ENCODE measurements at places on chromosomes 13 and 19. TPM values are rescaled to one million over a fixed set of nuclear protein-coding genes. Genes with fewer than 3 reads are reported as not detected.

TYROBP gene
- total RNA-seq, result not detected

FKBP8 gene
- 288 TPM for total RNA-seq

CD22 gene
- total RNA-seq, result 0.21 TPM

COX7A1 gene
- total RNA-seq, result not detected

CLPTM1 gene
- total RNA-seq, result 44.9 TPM

CGB1 gene
- 1.00 TPM for total RNA-seq

TNFSF13B gene
- 0.11 TPM for total RNA-seq

TRPC4 gene
- 0.61 TPM for total RNA-seq

BICRA gene
- 3.5 TPM for total RNA-seq

MEF2B gene
- total RNA-seq, result 0.11 TPM

FOSB gene
- 1.1 TPM for total RNA-seq

GRCh38 chr19:2123682-2124387 is 27.1 kb downstream of the IZUMO4 start:
- H3K27me3 ChIP-seq, result no peaks in the 10 kb centered on the region
- H3K4me3 ChIP-seq, result no peak overlapping the region
- DNase-seq, result no peak
- peaks cover 76% of the 10 kb centered on the region for H3K36me3 ChIP-seq
- no peaks in the 10 kb centered on the region for H3K4me1 ChIP-seq

DNA sequence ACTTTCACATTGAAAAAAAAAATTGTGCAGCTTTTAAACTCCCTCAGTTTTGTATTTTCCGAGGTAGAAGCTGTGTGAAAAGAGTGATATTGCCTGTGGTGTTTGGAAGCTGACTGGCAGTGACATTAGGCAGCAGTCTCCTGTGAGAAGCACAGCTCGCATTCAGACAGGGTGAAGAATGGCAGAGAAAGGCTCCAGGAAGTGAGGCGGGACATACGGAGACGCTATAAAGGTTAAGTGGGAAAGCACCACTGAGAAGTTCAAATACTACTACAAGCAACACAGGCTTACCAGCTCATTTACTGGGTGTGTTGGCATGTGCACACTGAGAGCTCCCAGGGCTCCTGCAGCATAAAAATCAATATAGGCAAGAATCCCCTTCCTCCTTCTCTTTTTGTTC is 88.4 kb downstream of the RXFP2 start:
- H3K27me3 ChIP-seq, result no peaks in the 10 kb centered on the region
- no peaks in the 10 kb centered on the region for H3K36me3 ChIP-seq
- no peak overlapping the region for H3K4me3 ChIP-seq
- H3K4me1 ChIP-seq, result no peaks in the 10 kb centered on the region

DNA sequence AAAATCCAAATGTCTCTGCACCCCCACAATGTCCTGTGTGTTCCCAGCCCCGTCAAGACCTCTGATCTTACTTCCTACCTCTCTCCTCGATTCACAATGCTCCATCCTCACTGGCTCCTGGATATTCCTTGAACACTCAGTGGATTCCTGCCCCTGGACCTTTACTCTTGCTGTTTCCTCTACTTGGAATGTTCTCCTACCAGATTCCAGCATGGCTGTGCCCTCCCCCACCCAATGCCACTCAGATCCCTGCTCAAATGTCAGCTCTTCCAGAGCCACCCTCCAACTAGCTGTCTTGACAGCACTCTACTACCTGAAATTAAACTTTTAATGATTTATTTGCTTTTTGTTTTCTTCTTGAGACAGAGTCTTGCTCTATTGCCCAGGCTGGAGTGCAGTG is 107.4 kb downstream of the KLF5 start:
- H3K27ac ChIP-seq, result no peak overlapping the region
- H3K36me3 ChIP-seq, result no peaks in the 10 kb centered on the region
- no peak for DNase-seq
- peaks cover 20% of the 10 kb centered on the region for H3K4me1 ChIP-seq
- no peak overlapping the region for H3K4me3 ChIP-seq

DNA sequence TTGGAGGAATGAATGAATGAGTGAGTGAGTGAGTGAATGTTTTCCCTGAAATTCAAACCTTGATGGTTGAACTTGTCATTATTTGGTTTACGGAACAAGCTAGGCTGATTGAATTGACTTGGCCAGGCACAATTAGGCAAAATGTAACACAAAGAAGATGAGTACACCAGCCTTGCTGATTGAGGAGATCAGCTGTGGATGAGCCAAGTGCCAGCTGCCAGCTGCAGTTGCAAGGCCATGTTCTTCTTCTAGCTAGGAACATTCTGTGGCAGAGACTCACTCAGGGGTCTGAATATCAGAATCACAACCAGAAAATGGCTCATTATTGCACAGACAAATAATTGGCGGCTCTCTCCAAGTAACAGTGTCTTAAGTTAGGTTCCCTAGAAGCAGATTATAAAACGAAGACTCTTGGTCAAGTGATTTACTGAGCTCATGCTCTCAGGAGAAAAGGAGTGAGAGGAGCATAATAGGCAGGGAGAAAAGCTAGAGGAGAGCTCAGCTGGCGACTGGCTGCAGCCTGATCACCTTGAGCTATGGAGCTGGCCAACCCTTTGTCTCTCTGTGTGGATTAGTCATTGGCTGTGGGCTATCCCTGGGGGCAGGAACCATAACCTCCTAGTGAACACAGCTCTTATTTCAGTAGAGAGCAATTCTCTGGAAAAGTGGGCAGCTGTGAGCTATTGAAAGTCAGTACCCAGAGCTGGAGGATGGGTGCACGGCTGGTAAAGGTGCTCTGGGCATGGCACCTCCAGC is 225.3 kb upstream of the SERP2 start:
- no peaks in the 10 kb centered on the region for H3K36me3 ChIP-seq
- no peak overlapping the region for H3K4me3 ChIP-seq
- H3K4me1 ChIP-seq, result peaks cover 3% of the 10 kb centered on the region
- DNase-seq, result no peak
- no peak overlapping the region for H3K27ac ChIP-seq
- H3K27me3 ChIP-seq, result no peaks in the 10 kb centered on the region

DNA sequence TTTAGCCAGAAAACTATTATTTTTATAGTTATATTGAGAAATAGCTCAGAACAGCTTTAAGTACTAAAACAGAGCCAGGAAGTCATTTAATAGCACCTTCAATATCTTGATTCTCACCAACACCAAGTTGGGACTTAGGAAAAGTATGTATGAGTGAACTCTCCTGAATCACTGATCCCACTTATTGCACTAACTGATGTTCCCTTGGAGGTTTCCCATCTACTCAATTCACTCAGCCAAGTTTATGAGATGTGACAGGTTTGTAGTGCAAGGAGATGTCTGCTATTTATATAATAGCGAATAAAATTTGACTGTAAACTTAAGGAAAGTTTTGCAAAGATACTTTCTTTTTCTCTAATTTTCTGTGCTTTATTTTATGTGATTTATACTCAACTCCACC is 1147.6 kb upstream of the PCDH20 start:
- H3K4me3 ChIP-seq, result no peak overlapping the region
- H3K36me3 ChIP-seq, result no peaks in the 10 kb centered on the region
- H3K27ac ChIP-seq, result no peak overlapping the region
- no peak for DNase-seq
- no peaks in the 10 kb centered on the region for H3K4me1 ChIP-seq
- no peaks in the 10 kb centered on the region for H3K27me3 ChIP-seq

GRCh38 chr13:114143806-114144605 is 11.6 kb upstream of the RASA3 start:
- no peaks in the 10 kb centered on the region for H3K27me3 ChIP-seq
- H3K27ac ChIP-seq, result no peak overlapping the region
- no peaks in the 10 kb centered on the region for H3K4me1 ChIP-seq
- no peak for DNase-seq

DNA sequence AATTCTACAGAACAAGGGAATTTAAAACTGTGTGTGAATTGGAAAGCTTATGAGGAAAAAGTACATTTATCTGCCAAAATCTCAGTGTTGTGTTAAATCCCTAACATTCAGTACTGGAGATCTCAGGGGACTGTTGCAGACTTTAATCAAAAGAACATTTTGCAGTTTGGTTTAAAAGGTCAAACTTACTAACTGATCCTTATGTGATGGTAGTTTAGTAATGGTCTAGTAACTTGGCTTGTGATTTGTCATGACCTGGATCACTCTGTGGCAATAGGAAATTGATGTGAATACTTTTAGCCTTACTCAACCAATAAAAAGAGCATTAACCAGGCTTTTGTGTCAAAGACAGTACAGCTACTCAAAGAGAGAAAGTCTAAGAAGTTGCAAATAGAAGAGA is 862.1 kb upstream of the MIR17HG start:
- H3K4me3 ChIP-seq, result no peak overlapping the region
- H3K36me3 ChIP-seq, result no peaks in the 10 kb centered on the region
- no peak overlapping the region for H3K27ac ChIP-seq
- DNase-seq, result peak; percentile 5
- H3K4me1 ChIP-seq, result peaks cover 7% of the 10 kb centered on the region

GRCh38 chr13:25375727-25376358 is 4.1 kb downstream of the ATP8A2 start:
- H3K27ac ChIP-seq, result no peak overlapping the region
- no peak overlapping the region for H3K4me3 ChIP-seq
- DNase-seq, result no peak
- H3K27me3 ChIP-seq, result peaks cover 25% of the 10 kb centered on the region
- no peaks in the 10 kb centered on the region for H3K36me3 ChIP-seq

GRCh38 chr13:89401264-89401675 is 1730.1 kb downstream of the SLITRK5 start:
- no peaks in the 10 kb centered on the region for H3K4me1 ChIP-seq
- peak; percentile 1 for DNase-seq
- no peaks in the 10 kb centered on the region for H3K27me3 ChIP-seq
- no peaks in the 10 kb centered on the region for H3K36me3 ChIP-seq
- H3K27ac ChIP-seq, result no peak overlapping the region
- H3K4me3 ChIP-seq, result no peak overlapping the region

DNA sequence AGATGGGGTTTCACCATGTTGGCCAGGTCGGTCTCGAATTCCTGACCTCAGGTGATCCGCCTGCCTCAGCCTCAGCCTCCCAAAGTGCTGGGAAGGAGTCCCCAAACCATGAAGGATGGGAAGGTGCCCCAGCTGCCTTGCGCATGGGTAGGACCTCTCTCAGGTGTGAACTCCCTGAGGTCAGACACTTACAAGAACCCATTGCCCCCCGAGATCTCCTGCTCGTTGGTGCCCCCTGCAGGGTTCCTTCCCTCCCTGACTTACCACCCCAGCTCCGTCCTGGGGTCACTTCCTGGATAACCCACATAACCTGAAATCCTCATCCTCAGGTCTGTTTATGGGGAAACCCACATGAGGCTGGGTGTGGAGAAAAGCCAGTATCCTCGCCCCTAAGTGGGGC is 41.7 kb downstream of the UNC13A start:
- H3K27me3 ChIP-seq, result no peaks in the 10 kb centered on the region
- no peaks in the 10 kb centered on the region for H3K36me3 ChIP-seq
- no peak overlapping the region for H3K4me3 ChIP-seq
- H3K27ac ChIP-seq, result no peak overlapping the region
- H3K4me1 ChIP-seq, result no peaks in the 10 kb centered on the region

DNA sequence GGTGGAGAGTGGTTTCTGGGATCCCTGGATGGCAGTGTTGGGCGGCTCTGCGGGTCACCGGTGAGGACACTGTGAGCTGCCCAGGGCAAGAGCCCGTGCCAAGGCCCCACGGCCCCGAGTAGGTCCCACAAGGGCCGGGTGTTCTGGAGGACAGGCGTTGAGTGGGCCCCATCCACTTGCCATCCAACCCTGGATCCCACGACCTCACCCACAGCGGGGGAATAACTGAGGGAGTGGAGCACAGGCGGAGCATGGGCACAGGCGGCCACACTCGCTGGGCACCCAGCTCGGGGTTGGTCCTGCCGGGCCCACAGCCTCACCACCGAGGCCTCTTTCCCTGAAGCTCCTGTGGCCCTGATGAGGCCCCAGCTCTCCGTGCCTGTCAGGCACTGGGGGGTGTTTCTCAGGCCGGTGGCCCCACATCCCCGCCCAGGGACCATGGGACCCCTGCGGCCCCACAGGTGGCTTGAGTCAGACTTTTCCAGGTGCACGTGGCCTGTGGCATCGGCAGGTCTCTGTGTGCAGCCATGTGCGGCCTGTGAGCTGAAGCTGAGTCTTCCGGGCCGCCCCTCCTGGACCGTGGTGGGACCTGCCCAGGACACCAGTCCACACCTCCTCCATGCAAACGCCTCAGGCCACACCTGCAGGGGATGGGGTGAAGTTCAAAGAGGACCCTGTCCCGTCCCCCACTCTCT is 16.6 kb downstream of the TMEM255B start:
- peaks cover 28% of the 10 kb centered on the region for H3K27me3 ChIP-seq
- no peaks in the 10 kb centered on the region for H3K36me3 ChIP-seq
- H3K4me1 ChIP-seq, result peaks cover 11% of the 10 kb centered on the region
- DNase-seq, result no peak
- no peak overlapping the region for H3K4me3 ChIP-seq

- H3K36me3 ChIP-seq, result no peaks in the 10 kb centered on the region
- DNase-seq, result no peak
- no peak overlapping the region for H3K27ac ChIP-seq
- H3K4me3 ChIP-seq, result no peak overlapping the region
- peaks cover 31% of the 10 kb centered on the region for H3K4me1 ChIP-seq
- no peaks in the 10 kb centered on the region for H3K27me3 ChIP-seq
Measured at GRCh38 chr19:7512400-7512851, 3.5 kb upstream of the ZNF358 start.

GRCh38 chr13:75705395-75705794 is 69.3 kb downstream of the LMO7 start:
- peaks cover 34% of the 10 kb centered on the region for H3K4me1 ChIP-seq
- peak overlapping the region; percentile 87 for H3K27ac ChIP-seq
- H3K36me3 ChIP-seq, result peaks cover 15% of the 10 kb centered on the region
- no peak for DNase-seq
- no peak overlapping the region for H3K4me3 ChIP-seq

DNA sequence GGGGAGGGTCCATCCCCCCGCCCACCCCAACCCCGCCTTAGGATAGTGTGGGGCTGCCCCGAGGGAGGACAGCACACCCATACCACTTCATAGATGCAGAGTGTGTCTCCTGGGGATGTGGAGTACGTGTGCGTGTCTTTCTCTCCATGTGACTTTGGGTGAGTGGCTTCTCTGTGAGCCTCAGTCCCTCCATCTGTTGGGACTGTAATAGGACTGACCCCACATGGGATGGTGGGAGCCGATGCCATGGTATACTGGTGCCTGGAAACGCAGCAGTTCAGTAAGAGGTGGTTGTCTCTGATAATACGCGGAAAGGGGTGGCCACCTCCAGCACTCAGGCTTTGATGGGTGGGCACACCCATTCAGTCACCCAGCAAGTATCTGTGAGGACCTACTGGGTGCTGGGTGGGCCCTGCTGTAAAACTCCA is 816 bp upstream of the PRKD2 start:
- no peak for DNase-seq
- H3K27me3 ChIP-seq, result no peaks in the 10 kb centered on the region
- H3K36me3 ChIP-seq, result peaks cover 45% of the 10 kb centered on the region
- peak overlapping the region; percentile 52 for H3K4me3 ChIP-seq
- no peak overlapping the region for H3K27ac ChIP-seq

All from SJSA1 (cell line).